Central memory CD4-positive, alpha-beta T cell (primary cell): ENCODE measurements at places on chromosomes 16 and 17.

DNA sequence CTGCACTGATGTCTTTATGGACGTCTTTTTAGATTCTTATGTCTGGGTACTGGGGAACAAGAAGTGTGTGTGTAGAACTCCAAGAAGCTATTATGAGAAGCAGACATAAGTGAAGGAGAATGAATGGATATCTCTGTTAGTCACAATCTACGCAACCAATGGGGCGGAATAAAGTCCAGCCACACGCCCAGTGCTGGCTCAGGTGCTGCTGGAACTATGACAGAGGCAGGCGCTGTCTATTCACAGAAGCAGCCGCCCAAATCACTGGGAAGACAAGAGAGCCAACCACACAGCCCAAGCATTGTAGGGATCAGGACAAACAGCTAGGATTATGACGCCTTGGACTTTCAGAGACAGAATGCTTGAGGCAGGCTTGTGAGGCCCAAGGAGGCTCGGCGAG, 43.9 kb upstream of the ICAM2 start:
- no peak for DNase-seq

- no peak for DNase-seq
These were observed 78.8 kb downstream of the CCDC182 start for GRCh38 chr17:57666201-57666870.

GRCh38 chr17:50919321-50920040, 53.3 kb upstream of the TOB1 start:
- DNase-seq: peak; percentile 92

DNA sequence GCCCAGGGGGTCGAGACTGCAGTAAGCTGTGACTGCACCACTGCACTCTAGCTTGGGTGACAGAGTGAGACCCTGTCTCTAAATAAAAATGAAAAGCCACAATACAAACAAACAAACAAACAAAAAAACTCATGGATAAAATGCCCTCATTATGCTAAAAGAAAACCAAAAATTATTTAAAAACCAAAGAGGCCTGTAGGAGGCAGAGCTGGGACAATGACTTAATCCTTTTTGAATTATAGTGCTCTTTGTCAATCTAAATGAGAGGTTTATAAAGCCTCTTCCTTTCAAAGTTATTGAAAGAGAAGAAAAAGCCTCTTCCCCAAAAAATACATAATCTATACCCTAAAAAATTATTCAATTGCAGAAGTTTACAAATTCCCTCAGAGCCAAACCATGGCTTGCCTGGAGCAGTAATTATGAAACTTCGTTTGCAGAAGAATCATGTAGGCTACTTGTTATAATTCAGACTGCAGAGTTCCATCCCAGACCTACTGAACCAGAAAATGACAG, 18.5 kb downstream of the CRLF3 start:
- peak; percentile 7 for DNase-seq

DNA sequence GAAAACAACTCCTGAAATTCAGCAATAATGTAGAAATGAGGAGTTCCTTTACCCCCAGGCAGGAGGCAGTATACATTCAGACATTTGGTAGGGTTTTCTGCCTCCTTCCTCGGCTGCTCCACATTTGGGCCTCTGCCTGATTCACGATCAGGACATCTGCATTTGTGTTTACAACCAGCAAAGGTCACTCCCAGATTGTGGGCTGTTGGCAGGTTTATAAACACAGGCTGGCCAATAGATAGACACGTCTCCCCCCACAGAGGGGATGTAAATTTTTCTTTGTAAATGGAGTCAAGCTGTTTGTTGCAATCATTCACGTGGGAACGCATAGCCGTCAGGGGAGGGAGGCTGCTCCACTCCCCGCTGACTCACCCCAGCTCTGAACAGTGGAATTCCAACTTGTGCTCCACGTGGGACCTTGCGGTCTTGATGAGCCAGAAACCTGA, 252.1 kb upstream of the N4BP1 start:
- no peak for DNase-seq

DNA sequence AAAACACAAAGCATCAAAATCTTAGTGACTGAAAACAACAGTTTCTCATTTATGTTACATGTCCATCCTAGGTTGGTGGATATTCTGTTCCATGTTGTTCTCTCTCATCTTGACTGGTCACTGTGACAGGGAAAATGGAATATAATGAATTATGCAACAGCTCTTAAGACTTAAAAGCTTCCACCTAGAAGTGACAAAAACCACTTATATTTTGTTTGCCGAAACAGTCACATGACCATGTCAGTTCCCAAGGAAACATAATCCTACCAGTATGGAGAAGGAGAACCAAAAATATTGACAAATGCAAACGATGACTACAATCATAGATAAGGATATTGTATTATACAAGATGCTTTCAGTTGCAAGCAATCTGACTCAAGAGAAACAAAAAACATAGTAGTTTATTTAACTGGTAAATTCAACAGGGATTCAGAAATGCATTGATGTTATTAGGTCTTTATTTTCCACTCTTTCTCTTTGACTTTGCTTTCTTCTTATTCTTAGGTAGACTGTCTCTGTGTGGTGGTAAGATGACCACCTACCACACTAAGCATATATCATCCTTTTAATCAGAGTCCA, 103.8 kb downstream of the SSH2 start:
- no peak for DNase-seq

GRCh38 chr17:2191785-2192184, 111.8 kb downstream of the SMG6 start:
- no peak for DNase-seq

- no peak for DNase-seq
These were observed 274.5 kb upstream of the ELAC2 start for GRCh38 chr17:13292291-13292690.

DNA sequence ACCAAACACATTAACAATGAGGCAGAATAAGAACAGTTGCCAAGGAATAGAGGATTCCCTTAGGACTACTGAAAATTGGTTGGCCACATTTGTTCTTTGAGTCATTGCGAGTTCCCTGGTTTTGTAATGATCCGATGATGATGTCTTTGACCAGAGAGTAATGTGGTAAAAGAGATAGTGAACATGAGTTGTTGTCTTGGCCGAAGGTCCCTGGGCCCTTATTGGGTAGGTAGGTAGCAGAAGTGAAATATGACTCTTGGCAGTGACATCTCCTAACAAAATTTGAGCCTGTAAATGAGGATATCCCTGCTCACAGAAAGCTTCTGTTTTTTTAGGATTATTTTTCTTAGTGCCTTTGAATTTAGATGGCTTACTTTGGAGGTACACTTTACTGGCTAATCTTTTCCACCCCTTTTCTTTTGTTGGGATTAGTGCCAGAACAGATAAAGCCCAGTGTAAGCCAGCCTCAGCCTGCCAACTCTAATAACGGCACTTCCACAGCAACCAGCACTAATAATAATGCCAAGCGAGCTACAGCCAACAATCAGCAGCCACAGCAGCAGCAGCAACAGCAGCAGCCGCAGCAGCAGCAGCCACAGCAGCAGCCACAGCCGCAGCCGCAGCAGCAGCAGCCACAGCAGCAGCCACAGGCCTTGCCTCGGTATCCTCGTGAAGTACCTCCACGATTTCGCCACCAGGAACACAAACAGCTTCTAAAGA, 47.2 kb downstream of the TNRC6A start:
- no peak for DNase-seq

- DNase-seq: no peak
These were observed 2.1 kb upstream of the DNASE1L2 start for GRCh38 chr16:2233872-2234812.

DNA sequence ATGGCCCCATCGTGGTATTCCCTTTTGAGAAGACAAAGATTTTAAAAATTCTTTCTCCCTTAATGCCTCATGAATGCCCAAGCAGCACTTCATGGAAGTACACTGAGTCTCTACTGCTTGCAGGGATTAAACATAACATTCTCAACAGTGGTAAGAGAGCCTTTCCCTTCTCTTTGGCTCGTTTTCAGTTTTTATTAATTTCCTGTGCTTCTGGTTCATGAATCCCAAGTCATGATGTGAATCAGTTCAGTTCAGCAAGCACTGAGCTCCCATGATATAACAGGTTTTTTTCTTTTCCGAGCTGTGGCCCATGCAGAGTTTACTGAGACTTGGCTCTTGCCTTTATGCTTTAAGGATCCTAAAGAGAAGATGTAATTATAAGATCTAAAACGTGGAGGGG, 175.3 kb downstream of the WWOX start:
- no peak for DNase-seq

GRCh38 chr17:61797283-61797682, 66.0 kb downstream of the BRIP1 start:
- no peak for DNase-seq

GRCh38 chr16:48373258-48374029, 11.8 kb downstream of the SIAH1 start:
- DNase-seq: no peak

GRCh38 chr17:29180788-29181160, 576 bp upstream of the MYO18A start:
- DNase-seq: no peak

GRCh38 chr17:44501866-44502375, 1.3 kb downstream of the GPATCH8 start:
- DNase-seq: no peak

DNA sequence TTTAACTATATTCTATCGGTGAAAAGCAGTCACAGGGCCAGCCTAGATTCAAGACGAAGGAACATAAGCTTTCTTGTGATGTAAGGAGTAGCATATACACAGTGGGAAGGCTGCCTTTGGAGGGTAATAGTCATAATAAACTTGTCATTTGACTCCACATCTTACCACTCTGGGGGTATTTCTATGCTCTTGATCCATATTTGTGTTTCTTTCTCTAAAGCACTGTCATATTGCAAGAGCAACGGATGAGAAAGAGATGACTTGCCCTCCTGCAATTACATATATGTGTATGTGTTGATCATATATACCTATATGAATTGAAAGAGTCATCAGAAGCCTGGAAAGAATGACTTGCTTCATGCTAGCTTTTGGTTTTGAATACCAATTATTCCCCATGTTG, 225.4 kb upstream of the HS3ST3A1 start:
- DNase-seq: no peak

DNA sequence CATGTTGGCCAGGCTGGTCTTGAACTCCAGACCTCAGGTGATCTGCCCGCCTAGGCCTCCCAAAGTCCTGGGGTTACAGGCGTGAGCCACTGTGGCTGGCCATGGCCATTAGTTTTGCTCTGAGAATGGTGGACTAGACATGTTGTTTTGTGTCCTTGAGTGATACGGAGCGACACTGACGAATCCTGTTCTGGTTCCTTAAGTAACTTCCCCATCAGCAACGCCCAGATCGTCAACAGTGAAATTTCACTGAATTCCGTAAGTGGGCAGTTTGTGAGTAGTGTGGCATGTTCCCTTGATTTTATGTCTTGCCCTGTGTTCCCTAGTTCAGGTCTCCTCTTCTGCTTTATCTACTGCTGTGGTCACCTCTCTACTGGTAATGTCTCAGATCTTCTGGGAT, 67.4 kb downstream of the SNX29 start:
- DNase-seq: no peak

- DNase-seq: no peak
These were observed 767 bp downstream of the RPS6KB1 start for GRCh38 chr17:59893676-59894100.

DNA sequence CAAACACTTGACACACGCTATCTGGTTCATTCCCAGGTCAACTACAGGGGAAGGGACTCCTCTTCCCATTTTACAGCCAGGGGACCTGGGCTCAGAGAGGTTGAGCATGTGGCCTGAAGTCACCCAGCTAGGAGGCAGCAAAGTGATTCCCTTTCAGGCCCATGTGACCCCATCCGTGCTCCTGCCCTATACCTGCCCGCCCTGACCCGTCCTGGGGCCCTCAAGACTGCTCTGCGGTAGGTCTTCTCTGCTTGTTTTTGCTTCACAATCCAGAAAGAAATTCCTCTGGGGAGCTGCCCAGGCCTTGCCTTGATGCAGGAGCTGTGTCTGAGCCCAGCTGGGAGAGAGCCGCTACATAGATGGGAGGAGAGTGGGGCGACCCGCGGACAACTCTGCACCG, 161.4 kb downstream of the SDK2 start:
- no peak for DNase-seq

- DNase-seq: no peak
These were observed 25.9 kb downstream of the ABCC12 start for GRCh38 chr16:48129926-48130325.

GRCh38 chr16:86970279-86970678, 346.9 kb downstream of the C16orf95 start:
- DNase-seq: no peak

- no peak for DNase-seq
These were observed 15.5 kb downstream of the FAM20A start for GRCh38 chr17:68585643-68586042.

- no peak for DNase-seq
These were observed 10.1 kb downstream of the TEKT5 start for GRCh38 chr16:10684511-10685151.

DNA sequence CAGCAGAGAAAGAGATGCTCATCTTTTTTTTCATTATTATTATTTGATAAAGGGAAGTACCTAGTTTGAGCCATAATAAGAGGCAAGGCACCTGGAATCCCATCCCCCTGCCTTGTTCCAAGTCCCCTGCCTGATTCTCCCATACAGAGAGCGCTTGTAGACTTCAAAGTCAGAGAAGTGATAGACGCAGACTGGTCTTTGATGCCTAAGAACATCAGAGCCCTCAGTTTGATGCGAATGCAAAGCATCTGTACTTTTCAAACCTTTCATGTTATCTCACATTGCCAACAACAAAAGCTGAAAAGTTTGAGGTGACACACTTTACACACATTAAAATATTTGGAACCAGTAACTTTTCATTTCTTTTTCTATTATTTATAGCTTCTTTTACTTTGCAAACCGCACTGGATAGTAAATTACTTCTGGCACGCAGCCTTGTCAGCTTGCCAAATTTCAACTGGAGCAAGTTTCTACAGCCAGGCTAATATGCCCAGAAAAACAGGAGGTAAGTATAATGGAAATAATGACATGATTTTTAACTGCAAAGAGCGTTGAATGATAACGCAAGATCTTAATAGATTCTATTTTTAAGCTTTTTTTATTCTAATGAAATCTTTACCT, 5.9 kb upstream of the UTP6 start:
- no peak for DNase-seq

DNA sequence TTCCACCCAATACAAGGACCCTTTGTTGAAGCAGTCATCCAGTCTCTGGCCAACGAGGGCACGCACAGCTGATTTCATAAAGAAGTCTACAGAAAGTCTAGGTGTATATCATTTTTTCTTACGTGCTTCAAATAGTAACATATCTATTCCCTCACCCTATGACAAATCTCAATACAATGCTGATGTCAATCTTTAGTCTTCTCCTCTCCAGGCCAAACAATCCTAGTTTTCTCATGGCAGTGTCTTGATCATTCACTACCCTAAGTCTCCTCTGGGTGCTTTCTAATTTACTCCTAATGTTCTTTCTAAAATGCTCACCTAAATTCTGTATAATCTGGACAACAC, 92.6 kb downstream of the CACNG1 start:
- DNase-seq: no peak

DNA sequence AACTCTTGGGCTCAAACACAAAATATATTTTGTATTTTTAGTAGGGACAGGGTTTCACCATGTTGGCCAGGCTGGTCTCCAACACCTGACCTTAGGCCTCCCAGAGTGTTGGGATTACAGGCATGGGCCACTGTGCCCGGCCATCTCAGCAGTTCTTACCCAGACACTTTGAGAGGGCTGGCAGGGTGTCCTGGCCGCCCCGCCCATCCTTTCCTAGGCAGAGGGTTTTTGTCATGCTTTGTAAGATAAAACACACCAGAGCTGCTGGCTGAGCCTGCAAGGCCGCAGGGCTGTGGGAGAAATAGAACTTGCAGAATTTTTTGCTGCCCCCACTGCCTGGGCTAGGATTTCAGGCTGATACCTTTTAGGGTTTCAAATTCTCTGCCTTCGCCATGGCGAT, 8.7 kb downstream of the PPL start:
- no peak for DNase-seq

GRCh38 chr17:6811510-6811909, 20.0 kb downstream of the TEKT1 start:
- no peak for DNase-seq

- DNase-seq: no peak
These were observed 88.2 kb downstream of the CHD9 start for GRCh38 chr16:53142823-53143568.
